Central memory CD8-positive, alpha-beta T cell (primary cell): ENCODE measurements at places on chromosomes 5 and 9.

GRCh38 chr9:107650321-107650720 is 160.8 kb upstream of the KLF4 start:
- no peak for DNase-seq

DNA sequence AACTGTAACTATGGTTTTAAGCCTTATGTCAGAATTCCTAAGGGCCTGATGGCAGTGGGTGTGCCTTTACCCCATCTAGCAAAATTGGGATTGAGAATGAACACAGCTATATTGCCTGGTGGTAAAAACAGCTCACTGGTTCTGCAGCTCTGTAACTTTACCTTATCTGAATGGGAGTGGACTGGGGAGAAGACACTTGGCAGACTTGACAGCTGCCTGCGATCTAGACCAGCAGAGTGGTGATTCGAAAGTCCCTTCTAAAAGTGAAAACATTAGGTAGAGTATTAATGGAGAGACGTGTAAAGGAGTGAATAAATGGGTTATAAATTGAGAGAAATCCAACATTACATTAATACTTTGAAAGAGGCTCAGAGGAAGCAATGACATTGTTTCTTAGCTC is 289.1 kb upstream of the EDIL3 start:
- DNase-seq: no peak

DNA sequence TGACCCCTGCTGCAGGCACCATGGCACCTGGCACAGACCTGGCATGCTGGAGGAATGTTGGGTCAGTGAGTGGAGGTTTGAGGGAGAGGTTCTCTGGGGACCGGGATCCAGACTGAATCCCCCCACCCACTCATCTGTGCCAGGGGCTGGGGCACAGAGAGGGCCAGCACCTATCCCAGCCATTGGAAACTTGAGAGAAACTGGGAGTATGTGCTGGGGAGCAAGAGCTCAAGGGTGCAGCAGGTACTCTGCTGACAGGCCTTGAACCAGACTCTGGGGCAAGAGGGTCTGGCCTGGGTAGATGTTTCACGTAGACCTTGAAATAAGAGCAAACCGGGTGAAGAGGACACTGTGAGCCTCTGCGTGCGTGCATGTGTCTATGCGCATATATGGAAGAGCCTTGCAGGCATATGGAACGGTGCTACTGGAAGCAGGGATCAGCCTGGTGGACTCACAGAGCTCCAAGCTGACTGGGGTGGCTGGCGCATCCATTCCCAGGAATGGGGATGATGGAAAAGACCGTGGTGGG is 8.8 kb downstream of the FGF18 start:
- no peak for DNase-seq

DNA sequence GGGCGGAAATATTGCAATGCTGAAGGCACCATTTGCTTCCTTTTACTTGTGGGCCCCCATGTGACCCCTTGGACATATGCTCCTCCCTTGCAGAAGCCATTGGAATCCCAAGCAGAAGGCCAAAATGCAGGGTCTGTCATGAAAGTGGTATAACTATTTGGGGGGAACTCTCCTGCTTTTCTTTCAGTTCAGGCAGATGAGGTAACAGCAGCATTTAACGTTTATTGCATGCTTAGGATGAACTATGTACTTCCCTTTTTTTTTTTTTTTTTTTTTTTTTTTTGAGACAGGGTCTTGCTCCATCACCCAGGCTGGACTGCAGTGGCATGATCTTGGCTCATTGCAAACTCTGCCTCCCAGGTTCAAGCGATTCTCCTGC is 7.8 kb downstream of the FOXI1 start:
- DNase-seq: no peak

GRCh38 chr5:137735555-137736284 is at the start of gene KLHL3:
KLHL3 (minus strand) TSS chr5:137736089; CDS start chr5:137735646, 443 bp downstream.
- DNase-seq: no peak

GRCh38 chr5:138640646-138641254 is 65.5 kb upstream of the HSPA9 start:
- no peak for DNase-seq

DNA sequence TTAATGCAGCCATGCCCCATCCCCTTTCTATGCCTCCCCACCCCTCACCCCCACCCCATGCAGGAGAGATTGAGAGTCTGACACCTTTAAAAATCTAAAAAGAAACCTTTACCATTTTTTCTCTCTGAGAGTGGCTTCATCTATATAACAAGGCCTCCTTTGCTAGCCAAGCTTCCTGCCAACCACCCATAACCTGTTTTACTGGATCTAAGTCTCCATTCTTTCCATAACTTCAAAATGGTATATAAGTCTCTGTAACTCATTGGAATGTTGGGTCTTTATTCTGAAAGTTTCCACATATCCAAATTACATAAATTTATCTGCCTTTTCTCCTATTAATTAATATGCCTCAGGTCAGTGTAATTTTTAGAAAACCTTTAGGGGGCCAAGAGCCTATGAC is 1174.0 kb downstream of the MAT2B start:
- DNase-seq: no peak

- no peak for DNase-seq
Observed at GRCh38 chr9:116243708-116244107, 90.1 kb downstream of the PAPPA start.

- no peak for DNase-seq
Observed at GRCh38 chr9:7656636-7657035, 142.9 kb downstream of the DMAC1 start.

- DNase-seq: no peak
Observed at GRCh38 chr5:24215114-24215513, 429.7 kb downstream of the CDH10 start.

- DNase-seq: no peak
Observed at GRCh38 chr5:167816354-167816753, 475.1 kb upstream of the WWC1 start.

GRCh38 chr5:112681481-112681908 is 56.2 kb upstream of the APC start:
- DNase-seq: no peak

GRCh38 chr5:56003679-56004078 is 8.9 kb upstream of the IL6ST start:
- no peak for DNase-seq

DNA sequence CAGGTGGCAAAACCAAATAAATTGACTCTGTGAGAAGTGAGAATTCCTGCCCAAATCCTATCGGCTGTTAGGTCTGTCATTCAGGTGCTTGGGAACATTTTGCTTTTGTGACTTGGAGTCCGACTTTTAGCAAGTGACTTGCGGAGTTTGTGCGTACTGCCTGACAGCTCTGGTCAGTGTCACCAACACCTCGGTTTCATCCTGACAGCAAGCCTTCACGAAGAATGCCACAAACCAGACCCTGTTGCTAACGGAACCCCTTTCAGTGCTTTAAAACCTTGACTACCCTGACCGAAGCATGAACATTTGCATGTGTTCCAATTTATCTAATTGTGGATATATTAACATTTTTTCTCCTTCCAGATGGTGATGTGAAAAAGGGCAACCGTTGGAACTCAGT is 26.5 kb downstream of the LIX1 start:
- DNase-seq: no peak

- no peak for DNase-seq
Observed at GRCh38 chr5:34914671-34915138, 599 bp downstream of the RAD1 start.

- DNase-seq: no peak
Observed at GRCh38 chr9:109861499-109861898, 81.5 kb downstream of the PALM2AKAP2 start.

DNA sequence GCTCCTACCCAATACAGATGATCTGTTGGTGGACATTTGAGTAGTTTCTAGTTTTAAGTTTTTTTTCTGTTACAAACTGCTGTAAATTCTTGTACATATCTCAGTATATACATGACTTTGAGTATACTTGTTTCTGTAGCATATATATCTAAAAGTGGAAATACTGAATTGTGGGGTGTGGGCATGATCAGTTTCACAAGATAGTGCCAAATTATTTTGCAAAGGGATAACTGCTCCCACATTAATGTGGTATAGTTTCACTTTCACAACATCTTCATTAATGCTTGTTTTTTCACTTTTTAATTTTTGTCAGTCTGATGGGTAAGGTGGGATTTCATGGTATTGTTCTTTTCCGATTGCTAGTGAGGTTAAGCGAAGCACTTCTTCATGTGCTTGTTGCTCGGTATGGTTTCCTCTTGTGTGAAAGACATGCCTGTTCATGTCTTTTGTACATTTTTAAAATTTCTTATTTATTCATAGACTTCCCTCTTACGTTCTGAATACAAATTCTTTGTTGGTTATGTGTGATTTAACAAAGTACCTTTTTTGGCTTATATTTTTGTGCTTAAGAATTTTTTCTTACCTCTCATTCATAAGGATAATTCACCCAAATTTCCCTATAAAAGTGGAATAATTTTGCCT is 103.5 kb downstream of the CDC42SE2 start:
- DNase-seq: no peak

GRCh38 chr5:135710045-135710675 is 124.3 kb upstream of the SLC25A48 start:
- DNase-seq: no peak

GRCh38 chr5:3694819-3695218 is 99.2 kb downstream of the IRX1 start:
- DNase-seq: no peak

GRCh38 chr9:69273161-69273560 is 51.9 kb upstream of the ENTREP1 start:
- DNase-seq: no peak

DNA sequence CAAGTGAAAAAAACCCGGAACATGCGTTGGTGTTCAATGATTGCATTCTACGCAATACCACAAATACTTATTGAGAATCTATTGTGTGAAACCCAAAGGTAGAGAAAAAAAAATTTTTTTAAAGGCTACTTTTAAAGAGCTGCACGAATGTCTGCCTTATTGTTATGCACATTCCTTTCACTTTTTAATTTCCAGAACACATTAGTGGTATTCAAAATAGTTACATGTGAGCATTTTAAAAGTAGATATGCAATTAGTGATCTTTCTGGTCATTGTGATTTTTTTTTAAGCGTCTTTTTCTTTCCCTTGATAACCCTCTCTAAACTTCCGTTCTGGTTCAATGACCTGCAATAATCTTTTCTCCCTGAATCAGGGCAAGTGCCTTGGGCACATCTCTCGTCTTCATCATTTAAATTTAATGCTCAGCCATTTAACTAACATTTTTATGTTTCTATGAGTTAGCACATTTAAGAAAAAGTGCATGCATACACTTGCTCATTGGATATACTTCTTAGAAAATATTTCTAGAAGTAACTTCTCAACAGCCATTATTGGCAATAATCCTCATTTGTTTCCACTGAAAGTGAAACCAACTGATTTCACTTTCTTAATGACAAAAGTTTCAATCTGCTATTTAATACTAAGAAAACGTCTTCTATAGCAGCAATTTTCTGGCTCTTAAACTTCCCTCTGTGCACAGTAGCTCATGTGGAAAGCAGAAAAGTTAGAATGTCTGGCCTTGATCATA is 80.3 kb downstream of the CDH6 start:
- DNase-seq: no peak
